Occipital lobe (tissue), 3 donors: ENCODE measurements at places on chromosomes 5 and 9. TPM values are rescaled to one million over a fixed set of nuclear protein-coding genes. Genes with fewer than 3 reads are reported as not detected.

CCNI2 gene
- total RNA-seq = 0.16 TPM

DNA sequence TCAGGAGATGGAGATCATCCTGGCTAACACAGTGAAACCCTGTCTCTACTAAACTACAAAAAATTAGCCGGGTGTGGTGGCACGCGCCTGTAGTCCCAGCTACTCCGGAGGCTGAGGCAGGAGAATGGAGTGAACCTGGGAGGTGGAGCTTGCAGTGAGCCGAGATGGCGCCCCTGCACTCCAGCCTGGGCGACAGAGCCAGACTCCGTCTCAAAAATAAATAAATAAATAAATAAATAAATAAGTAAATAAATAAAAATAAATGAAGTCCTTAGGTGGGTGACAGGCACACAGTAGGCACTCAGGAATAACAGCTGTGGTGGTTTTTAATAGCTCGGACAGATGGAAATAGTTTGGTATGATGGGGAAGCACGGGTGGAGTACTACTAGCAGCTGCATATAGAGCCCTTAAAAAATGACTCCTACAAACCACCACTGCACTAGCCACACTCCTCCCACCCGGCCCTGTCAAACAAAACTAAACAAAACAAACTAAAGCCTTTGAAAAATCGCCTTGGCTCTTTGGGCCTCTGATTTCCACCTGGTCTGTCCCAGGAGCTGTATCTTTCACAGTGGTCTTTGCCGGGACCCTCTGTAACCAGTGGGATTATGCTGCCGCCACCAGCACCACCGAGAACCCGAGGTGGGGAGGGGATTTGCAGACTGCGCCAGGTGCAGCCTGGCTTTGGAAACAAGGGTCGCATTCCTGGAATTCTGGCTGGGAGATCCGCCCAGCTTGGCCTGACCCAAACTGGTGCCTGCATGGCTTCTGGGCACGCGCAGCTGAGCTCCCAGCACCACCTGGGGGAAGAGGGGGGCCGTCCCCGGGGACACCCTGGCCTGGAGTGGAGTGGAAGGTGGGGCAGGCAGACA, 5.1 kb upstream of the WDR5 start:
- DNase-seq = no peak

- DNase-seq = no peak
These were observed 585.2 kb downstream of the ZNF608 start for GRCh38 chr5:124161266-124161665.

- no peak for DNase-seq
These were observed 6.1 kb downstream of the SCAI start for GRCh38 chr9:125137200-125137599.

C5orf58 gene
- total RNA-seq = not detected

DNA sequence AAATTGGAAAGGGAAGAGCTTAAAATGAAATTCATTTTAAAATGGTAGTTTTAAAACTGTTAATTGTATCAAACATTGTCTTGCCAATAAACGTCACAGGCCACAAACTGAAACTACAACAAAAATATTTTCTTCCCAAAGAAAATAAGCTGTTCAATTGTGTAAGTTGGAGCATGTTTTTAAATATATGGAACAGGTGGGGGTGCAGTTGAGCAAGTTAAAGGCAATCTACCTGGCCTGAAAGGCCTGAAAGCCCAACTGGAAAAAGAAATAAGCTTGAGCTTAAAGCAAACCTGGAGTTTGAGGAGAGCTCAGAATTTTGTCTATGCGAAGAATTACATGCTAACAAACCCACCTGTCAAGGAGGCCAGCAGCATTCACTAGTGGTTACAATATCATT, 439.5 kb downstream of the ACTL7B start:
- no peak for DNase-seq
